ENCODE measurements at places on chromosomes 6 and 20. TPM values are rescaled to one million over a fixed set of nuclear protein-coding genes. Genes with fewer than 3 reads are reported as not detected.

DNA sequence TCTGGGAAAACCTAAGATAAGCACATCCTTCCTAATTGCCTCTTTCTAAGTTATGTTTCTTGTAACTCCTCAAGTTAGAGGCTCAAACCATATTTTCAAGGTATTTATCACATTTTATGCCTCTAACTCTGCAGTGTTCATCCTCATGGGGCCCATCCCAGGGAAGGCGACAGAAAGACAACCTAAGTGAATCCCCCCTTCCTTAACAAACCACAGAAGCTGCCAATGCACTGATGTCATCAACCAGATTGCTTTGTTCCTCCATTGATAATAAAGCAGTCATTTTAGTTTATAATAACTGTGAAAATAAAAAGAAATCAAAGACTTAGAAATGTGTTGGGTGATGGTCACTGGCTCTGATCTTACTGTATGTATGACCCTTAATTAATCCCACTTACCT, 119.5 kb upstream of the TCF21 start:
- DNase-seq = no peak
- no peak overlapping the region for H3K27ac ChIP-seq
- H3K36me3 ChIP-seq = no peaks in the 10 kb centered on the region
- no peaks in the 10 kb centered on the region for H3K27me3 ChIP-seq

GRCh38 chr6:56378966-56379585, 131.7 kb upstream of the COL21A1 start:
- H3K27me3 ChIP-seq = no peaks in the 10 kb centered on the region
- DNase-seq = no peak
- peaks cover 10% of the 10 kb centered on the region for H3K4me1 ChIP-seq
- no peak overlapping the region for H3K4me3 ChIP-seq
- H3K27ac ChIP-seq = no peak overlapping the region
- H3K36me3 ChIP-seq = no peaks in the 10 kb centered on the region

- no peaks in the 10 kb centered on the region for H3K27me3 ChIP-seq
- H3K4me3 ChIP-seq = no peak overlapping the region
- H3K36me3 ChIP-seq = no peaks in the 10 kb centered on the region
- no peaks in the 10 kb centered on the region for H3K4me1 ChIP-seq
Observed at GRCh38 chr6:74187811-74188210, 491.8 kb downstream of the CD109 start.

DNA sequence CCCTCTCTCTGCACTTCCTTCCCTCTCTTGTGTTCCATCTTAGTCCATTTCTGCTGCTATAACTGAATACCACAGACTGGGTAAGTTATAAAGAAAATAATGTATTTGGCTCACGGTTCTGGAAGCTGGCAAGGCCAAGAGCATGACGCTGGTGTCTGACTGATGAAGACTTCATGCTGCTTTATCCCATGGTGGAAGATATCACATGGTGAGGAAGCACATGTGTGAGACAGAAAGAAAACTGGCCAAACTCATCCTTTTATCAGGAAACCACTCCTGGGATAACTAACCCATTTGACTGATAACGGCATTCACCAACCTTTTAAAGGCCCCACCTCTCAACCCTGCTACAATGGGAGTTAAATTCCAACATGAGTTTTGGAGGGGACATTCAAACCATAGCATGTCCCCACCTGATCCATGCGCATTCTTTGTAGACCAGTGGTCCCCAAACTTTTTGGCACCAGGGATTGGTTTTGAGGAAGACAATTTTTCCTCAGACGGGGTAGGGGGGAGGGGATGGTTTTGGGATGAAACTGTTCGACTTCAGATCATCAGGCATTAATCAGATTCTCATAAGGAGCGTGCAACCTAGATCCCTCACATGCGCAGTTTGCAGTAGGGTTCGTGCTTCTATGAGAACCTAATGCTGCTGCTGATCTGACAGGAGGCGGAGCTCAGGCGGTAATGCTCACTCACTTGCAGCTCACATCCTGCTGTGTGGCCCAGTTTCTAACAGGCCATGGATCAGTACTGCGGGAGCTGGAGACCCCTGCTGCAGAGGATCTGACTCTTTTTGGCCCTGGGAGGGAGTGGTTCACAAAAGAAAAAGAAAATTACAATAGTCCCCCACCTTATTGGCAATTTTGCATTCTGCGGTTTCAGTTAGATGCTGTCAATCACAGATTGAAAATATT, 71.7 kb upstream of the RNF24 start:
- DNase-seq = no peak
- H3K36me3 ChIP-seq = no peaks in the 10 kb centered on the region
- H3K4me3 ChIP-seq = no peak overlapping the region
- H3K27ac ChIP-seq = no peak overlapping the region
- H3K27me3 ChIP-seq = no peaks in the 10 kb centered on the region

- H3K27ac ChIP-seq = no peak overlapping the region
- DNase-seq = no peak
- H3K4me3 ChIP-seq = no peak overlapping the region
Observed at GRCh38 chr6:113994934-113995342, 24.0 kb upstream of the HDAC2 start.

- no peak for DNase-seq
- H3K27me3 ChIP-seq = peaks cover 18% of the 10 kb centered on the region
- H3K36me3 ChIP-seq = no peaks in the 10 kb centered on the region
- H3K4me1 ChIP-seq = no peaks in the 10 kb centered on the region
- H3K27ac ChIP-seq = no peak overlapping the region
- no peak overlapping the region for H3K4me3 ChIP-seq
Observed at GRCh38 chr6:27608916-27609883, 136.3 kb upstream of the ZNF184 start.

DNA sequence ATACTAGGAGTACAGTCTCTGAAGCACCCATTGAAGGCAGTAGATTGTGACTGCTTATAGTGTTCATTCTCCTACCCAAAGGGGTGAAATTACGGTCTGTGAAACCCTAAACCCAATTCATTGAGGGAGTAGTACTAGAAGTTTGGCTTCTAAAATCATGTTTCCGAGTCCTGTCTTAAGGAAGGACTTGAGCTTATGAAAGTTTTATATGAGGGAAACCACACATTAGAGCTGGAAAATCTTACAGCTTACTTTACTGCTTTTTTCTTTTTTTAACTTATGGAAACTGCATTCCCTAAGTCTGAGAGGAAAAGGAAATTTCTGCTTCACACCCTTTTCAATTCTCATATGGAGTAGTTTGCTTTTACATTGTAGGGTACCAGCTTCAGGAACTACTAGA, 38.4 kb upstream of the PRIM2 start:
- no peak for DNase-seq
- H3K27ac ChIP-seq = no peak overlapping the region
- H3K36me3 ChIP-seq = no peaks in the 10 kb centered on the region
- H3K4me1 ChIP-seq = no peaks in the 10 kb centered on the region

- no peak for DNase-seq
- H3K27me3 ChIP-seq = no peaks in the 10 kb centered on the region
- H3K4me1 ChIP-seq = peaks cover 14% of the 10 kb centered on the region
Observed at GRCh38 chr6:157983406-157984119, 1.9 kb downstream of the SYNJ2 start.

GRCh38 chr20:36543184-36544133, 2.1 kb downstream of the MYL9 start:
- H3K27me3 ChIP-seq = peaks cover 4% of the 10 kb centered on the region
- H3K4me3 ChIP-seq = no peak overlapping the region
- peak overlapping the region; percentile 85 for H3K27ac ChIP-seq
- H3K36me3 ChIP-seq = no peaks in the 10 kb centered on the region
- peak; percentile 85 for DNase-seq
- peaks cover 9% of the 10 kb centered on the region for H3K4me1 ChIP-seq

GRCh38 chr6:30348957-30349356, 4.0 kb downstream of the RPP21 start:
- DNase-seq = no peak
- H3K27ac ChIP-seq = no peak overlapping the region
- H3K36me3 ChIP-seq = peaks cover 14% of the 10 kb centered on the region
- no peak overlapping the region for H3K4me3 ChIP-seq
- H3K27me3 ChIP-seq = peaks cover 6% of the 10 kb centered on the region
- peaks cover 12% of the 10 kb centered on the region for H3K4me1 ChIP-seq

GRCh38 chr6:121592261-121592935, 157.0 kb downstream of the GJA1 start:
- no peaks in the 10 kb centered on the region for H3K36me3 ChIP-seq
- H3K27ac ChIP-seq = no peak overlapping the region
- no peaks in the 10 kb centered on the region for H3K27me3 ChIP-seq
- no peak overlapping the region for H3K4me3 ChIP-seq
- no peak for DNase-seq
- no peaks in the 10 kb centered on the region for H3K4me1 ChIP-seq

GRCh38 chr6:24274441-24275083, 83.3 kb downstream of the DCDC2 start:
- DNase-seq = no peak
- no peaks in the 10 kb centered on the region for H3K4me1 ChIP-seq
- no peak overlapping the region for H3K4me3 ChIP-seq
- H3K36me3 ChIP-seq = no peaks in the 10 kb centered on the region
- H3K27ac ChIP-seq = no peak overlapping the region
- no peaks in the 10 kb centered on the region for H3K27me3 ChIP-seq

DNA sequence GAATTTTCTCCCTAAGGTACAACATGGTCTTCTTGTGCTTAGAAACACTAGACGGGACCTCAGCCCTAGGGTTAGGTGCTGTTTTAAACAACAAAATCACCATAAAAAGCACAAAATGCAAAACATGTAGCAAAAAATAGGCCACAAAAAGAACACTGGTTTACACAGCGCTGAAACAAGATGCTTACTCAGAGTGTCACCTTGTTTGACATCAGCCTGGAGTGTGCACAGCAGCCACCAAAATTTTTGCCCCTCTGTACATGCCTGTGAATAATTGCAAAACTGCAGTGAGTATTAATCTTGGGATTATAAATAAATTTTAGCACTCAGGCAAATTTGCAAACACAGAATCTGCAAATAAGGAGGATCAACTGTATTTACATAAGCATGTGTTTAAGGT, 110.1 kb downstream of the PLG start:
- DNase-seq = no peak
- no peak overlapping the region for H3K27ac ChIP-seq
- H3K36me3 ChIP-seq = no peaks in the 10 kb centered on the region
- H3K27me3 ChIP-seq = no peaks in the 10 kb centered on the region
- no peak overlapping the region for H3K4me3 ChIP-seq

- no peaks in the 10 kb centered on the region for H3K4me1 ChIP-seq
- no peak overlapping the region for H3K4me3 ChIP-seq
- H3K27me3 ChIP-seq = no peaks in the 10 kb centered on the region
Observed at GRCh38 chr6:37665304-37665703, 32.4 kb downstream of the MDGA1 start.

GRCh38 chr6:27726619-27727023, 185.6 kb downstream of the OR2B2 start:
- no peaks in the 10 kb centered on the region for H3K36me3 ChIP-seq
- H3K4me1 ChIP-seq = no peaks in the 10 kb centered on the region
- no peak overlapping the region for H3K27ac ChIP-seq
- H3K27me3 ChIP-seq = no peaks in the 10 kb centered on the region
- no peak overlapping the region for H3K4me3 ChIP-seq

- H3K36me3 ChIP-seq = no peaks in the 10 kb centered on the region
- no peak overlapping the region for H3K27ac ChIP-seq
- H3K27me3 ChIP-seq = no peaks in the 10 kb centered on the region
- no peaks in the 10 kb centered on the region for H3K4me1 ChIP-seq
Observed at GRCh38 chr20:42098418-42098817, 480.2 kb upstream of the CHD6 start.

DNA sequence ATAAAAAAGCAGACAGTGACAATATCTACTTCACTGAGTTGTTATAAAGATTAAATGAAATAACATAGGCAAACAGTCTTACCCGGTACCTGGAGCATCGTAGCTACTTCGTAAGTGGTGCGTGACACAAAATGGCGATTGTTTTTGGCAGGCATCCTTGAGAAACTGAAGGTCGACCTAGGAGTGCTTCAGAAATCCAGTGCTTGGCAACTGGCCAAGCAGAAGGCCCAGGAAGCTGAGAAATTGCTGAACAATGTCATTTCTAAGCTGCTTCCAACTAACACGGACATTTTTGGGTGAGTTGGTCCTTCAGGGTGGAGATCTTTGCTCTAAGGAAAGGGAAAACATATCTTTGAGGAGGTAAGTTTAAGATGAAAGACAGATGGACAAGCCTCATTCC, 4.8 kb downstream of the BPIFA2 start:
- H3K36me3 ChIP-seq = no peaks in the 10 kb centered on the region
- no peak overlapping the region for H3K4me3 ChIP-seq
- no peaks in the 10 kb centered on the region for H3K4me1 ChIP-seq
- DNase-seq = no peak
- H3K27ac ChIP-seq = no peak overlapping the region

DNA sequence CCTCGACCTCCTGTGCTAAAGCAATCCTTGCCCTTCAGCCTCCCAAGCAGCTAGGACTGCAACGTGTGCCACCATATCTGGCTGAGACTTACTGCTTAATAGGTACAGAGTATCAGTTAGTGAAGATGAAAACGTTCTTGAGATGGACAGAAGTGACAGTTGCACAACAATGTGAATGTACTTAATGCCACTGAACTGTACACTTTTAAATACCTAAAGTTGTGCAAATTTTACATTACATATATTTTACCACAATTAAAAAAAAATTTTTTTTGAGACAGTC, 25.9 kb downstream of the NUDT3 start:
- no peak overlapping the region for H3K4me3 ChIP-seq

- H3K27me3 ChIP-seq = peaks cover 35% of the 10 kb centered on the region
- H3K4me3 ChIP-seq = no peak overlapping the region
- H3K4me1 ChIP-seq = no peaks in the 10 kb centered on the region
- no peak overlapping the region for H3K27ac ChIP-seq
Observed at GRCh38 chr20:63097336-63097831, 90.6 kb upstream of the BHLHE23 start.

DNA sequence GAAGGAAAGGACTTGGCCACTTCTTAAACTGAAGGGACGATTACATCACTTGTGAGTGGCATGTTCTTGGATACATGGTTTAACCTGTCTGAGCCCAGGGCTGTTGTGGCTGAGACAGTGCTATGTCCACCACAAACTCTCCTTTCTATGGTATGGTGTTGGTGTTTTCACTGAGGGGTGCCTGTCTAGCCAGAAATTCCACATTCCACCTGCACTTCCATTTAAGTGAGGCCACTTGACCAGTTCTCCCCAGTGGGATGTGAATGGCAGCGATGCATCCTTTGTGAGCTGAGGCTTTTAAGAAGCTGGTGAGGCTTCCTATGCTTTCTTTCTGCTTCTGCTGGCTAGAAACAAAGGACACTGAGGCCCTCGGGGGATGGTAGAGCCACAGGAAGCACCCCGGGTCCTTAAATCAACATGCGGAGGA, 151.4 kb upstream of the CHD6 start:
- DNase-seq = no peak
- H3K4me3 ChIP-seq = no peak overlapping the region
- H3K4me1 ChIP-seq = no peaks in the 10 kb centered on the region
- H3K27me3 ChIP-seq = no peaks in the 10 kb centered on the region
- no peaks in the 10 kb centered on the region for H3K36me3 ChIP-seq
- no peak overlapping the region for H3K27ac ChIP-seq

GRCh38 chr6:133314947-133315346, 73.8 kb downstream of the EYA4 start:
- no peak overlapping the region for H3K4me3 ChIP-seq
- no peaks in the 10 kb centered on the region for H3K36me3 ChIP-seq
- H3K27ac ChIP-seq = no peak overlapping the region
- DNase-seq = no peak

ZNF334 gene
- not detected for total RNA-seq

SRSF12 gene
- total RNA-seq = 0.33 TPM

COL12A1 gene
- total RNA-seq = 30.5 TPM

LAMP5 gene
- not detected for total RNA-seq

FBXO30 gene
- 20.3 TPM for total RNA-seq

ASIP gene
- total RNA-seq = not detected

Data from gastrocnemius medialis (tissue), 4 donors.